ENCODE measurements at places on chromosomes 1 and 21.

GRCh38 chr1:19123837-19124236 lies 86.2 kb downstream of the UBR4 start:
- peak; percentile 17 for DNase-seq

DNA sequence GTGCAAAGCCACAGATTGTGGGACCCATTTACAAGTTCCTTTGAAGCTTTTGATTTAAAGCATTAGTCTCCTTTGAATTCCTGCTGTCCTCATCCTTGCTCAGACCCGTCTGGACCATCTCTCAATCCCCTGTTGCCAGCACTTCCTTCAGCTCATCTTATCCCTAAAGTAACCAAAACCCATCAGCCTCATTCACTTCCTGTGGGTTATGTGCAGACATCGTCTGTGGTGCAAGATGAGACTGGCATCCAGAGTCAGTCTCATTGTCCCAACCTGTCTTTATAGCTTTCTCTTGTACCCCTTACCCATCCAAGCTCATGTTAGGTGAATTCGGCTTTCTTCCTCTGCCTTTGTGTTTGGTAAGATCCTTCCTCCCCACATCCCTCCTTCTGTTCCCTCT lies 29.3 kb downstream of the ATP1A1 start:
- DNase-seq: no peak

DNA sequence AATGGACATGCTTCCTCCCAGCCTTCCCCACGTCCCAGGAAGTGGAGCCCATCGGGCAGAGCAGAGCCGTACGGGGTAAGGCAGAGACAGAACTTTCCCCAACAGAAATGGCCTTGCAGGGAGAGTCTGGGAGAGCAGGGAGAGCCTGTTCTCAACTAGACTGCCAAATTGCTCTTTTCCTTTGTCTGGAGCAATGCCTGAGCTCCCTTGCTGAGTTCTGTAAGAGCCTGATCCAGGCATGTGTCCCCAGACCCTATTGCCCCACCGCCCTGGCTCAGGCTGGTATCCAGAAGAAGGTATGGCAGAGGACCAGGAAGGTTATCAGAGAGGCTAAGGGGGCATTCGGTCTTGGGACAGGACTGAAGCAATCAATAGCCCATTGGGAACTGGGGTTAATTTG lies 79.9 kb downstream of the TMEM53 start:
- no peak for DNase-seq

DNA sequence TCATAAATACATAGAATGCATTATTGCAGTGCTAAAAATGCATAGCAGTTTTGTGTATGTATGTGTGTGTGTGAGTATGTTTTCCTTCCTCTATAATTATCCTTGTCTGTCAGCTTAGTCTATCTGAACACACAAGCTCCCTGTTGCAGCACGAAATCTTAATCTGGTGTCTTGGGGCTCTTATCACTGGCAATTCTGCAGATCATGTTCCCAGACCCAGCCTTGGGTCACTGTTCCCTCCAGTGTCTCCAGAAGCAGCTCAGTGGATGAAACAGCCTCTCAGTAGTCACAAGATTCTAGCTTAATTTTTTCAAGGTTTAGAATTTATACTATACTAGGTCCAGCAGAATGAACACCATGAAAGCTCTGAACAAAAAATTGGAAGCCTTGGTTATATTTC lies 777.9 kb downstream of the MRPL39 start:
- DNase-seq: no peak

- DNase-seq: no peak
Measured at GRCh38 chr1:72649211-72649888, 367.0 kb upstream of the NEGR1 start.

DNA sequence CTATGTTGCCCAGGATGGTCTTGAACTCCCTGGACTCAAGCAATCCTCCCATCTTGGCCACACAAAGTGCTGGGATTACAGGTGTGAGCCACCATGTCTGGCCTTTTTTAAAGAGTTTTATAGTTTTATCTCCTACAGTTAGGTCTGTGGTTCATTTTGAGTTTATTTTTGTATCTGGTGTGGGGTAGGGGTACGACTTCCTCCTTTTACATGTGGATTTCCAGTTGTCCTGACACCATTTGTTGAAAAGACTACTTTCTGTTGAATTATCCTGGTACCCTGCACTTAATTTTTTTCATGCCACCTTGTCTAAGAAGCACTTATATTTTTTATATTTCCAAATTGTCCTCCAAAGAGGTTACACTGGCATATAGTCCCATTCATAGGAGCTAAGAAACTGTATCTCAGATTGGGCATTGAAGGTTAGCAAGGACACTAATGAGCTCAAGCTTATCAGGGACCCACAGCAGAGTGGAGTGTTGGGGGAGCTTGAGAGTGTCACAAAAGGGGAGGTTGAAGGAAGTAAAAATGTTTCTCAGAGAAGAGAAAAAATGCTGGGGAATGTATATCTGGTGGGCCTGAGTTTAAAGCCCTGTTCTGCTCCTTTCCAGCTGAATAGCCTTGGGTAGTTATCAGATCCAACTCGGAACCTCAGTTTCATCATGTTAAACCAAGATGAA lies 23.4 kb upstream of the MEF2D start:
- no peak for DNase-seq

- no peak for DNase-seq
Measured at GRCh38 chr1:67937651-67938050, 104.4 kb upstream of the GNG12 start.

- peak; percentile 5 for DNase-seq
Measured at GRCh38 chr1:68051475-68051874, 1.0 kb upstream of the DIRAS3 start.

GRCh38 chr21:33296156-33296555 lies 28.6 kb upstream of the IFNAR1 start:
- no peak for DNase-seq

GRCh38 chr1:66147226-66147835 lies 354.6 kb downstream of the PDE4B start:
- no peak for DNase-seq

DNA sequence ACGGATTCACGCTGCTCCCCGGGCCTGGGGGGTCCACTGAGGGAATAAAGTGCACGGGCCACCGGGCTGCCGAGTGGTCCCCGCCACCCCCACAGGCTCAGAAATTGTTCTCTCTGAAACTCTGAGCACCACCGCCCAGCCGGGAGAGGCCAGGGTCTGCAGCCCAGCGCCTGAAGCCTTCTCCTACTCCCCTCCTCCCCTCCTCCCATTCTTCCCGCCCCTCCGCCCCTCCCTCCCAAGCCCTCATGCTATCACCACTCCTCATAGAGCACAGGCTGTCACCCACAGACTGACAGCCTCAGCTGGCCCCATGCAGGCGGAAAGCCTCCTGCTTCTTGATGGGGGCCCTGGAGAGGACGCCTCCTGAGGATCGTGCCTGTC lies 707 bp upstream of the GPR153 start:
- DNase-seq: no peak

DNA sequence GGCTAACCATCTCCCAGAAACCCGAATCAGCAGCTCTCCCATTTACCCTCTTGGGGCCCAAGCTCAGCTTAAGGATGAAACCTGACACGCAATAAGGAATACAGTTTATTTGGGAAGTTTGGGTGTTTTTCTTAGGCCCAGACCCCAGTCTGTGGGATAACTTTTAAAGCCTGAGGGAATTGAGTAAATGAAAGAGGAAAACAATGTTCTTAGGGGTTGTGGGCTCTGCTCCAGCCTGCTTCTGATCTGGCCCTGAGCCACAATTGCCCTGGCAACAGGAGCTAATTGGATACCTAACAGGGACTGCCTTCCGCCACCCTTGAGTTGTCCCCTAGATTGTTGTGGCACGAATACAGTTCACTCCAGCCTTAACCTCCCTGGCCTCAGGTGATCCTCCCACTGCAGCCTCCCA lies 20.1 kb downstream of the DYRK3 start:
- no peak for DNase-seq

GRCh38 chr1:38444770-38445442 lies 398.3 kb upstream of the POU3F1 start:
- DNase-seq: no peak

GRCh38 chr1:210374600-210374953 lies 45.9 kb downstream of the HHAT start:
- DNase-seq: no peak

DNA sequence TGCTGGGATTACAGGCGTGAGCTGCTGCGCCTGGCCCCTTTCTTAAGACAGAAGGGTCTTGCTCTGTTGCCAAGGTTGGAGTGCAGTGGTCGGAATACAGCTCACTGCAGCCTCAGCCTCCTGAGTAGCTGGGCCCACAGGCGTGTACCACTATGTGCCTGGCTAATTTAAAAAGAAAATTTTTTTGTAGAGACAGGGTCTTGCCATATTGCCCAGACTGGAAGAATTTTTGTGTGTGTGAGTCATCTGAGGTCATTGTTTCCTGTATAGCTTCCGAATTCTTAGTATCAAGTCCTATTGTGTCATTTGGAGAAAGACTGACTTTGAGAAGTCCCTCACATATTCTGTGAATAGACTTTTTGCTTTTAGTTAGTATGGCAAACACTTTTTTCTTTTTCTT lies 4.7 kb downstream of the SZRD1 start:
- peak; percentile 84 for DNase-seq

DNA sequence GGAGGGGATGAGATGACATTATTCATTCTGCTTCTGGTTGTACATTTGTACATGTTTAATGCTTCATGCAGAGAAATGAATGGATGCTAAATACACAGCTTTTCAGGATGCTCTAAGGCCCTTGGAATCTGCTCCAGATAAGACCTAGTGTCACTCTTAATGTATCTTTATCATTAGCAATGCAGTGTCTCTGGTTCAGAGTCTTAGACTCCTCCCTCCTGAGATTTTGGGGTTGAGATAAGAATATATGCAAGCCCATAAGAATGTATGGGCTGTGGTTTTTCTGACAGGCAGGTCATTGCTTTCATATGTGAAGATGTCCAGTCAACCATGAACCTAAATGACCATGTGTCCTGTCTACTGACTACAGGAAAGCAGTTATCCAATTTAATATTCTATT lies 415.5 kb downstream of the RPS6KC1 start:
- DNase-seq: no peak

DNA sequence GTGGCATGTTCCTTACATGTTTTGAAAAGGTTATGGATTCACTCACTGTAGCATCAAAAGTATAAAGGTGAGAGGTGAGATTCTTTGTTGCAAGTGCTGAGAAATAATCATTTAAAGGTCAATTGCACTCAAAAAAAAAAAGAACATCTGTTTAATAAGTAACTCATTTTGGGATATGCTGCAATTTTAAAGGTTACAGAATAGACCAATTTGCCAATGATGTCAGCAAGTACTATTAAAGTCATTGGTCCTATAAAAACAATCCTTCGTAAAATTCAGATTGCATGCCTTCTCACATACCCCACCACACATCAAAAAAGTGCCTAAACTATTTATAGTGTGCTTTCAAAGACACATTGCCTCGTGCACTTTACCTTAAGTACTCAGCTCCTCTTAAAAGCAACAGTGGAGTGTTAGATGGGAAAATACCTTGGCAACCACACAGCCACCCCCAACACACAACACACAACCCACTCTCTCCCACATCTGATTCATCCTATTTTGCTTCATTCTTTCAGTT lies 218.2 kb upstream of the ADGRL2 start:
- no peak for DNase-seq

DNA sequence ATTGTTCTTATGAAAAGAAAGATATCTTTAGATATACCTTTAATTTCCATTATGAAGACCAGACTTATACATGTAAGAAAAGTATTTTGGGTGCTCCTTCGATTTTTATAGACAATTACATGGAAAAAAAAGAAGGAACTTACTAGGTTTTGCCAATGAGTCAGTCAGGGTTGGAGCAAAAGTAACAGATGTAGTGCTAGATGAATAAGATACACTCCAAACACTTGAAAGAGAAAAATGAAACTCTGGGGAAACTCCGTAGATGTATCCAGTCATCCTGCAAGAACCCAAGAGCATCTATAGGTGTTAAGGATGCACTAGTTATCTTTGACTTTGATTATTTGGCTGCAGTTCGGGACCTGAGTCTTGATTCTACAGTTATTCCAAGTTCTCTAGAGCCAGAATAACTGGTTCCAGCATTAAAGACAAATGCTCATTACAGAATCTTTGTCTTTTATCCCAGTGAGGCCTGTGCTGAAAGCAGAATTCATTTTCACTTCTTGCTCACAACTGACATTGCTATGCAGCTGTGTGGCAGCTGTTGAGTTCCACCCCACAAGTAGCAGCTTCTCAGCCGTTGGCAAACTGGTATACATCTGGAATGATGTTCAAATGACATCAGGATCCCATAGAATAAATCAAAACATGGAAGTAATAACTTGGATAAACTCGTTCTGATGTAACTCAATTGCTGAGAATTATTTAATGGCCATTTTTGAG lies 326.1 kb downstream of the ASTN1 start:
- no peak for DNase-seq

GRCh38 chr1:203968761-203969160 lies 104.2 kb upstream of the SOX13 start:
- DNase-seq: no peak

GRCh38 chr1:32864375-32865019 lies 6.2 kb downstream of the FNDC5 start:
- DNase-seq: no peak

GRCh38 chr21:41979335-41979734 lies 25.5 kb upstream of the C2CD2 start:
- DNase-seq: no peak

DNA sequence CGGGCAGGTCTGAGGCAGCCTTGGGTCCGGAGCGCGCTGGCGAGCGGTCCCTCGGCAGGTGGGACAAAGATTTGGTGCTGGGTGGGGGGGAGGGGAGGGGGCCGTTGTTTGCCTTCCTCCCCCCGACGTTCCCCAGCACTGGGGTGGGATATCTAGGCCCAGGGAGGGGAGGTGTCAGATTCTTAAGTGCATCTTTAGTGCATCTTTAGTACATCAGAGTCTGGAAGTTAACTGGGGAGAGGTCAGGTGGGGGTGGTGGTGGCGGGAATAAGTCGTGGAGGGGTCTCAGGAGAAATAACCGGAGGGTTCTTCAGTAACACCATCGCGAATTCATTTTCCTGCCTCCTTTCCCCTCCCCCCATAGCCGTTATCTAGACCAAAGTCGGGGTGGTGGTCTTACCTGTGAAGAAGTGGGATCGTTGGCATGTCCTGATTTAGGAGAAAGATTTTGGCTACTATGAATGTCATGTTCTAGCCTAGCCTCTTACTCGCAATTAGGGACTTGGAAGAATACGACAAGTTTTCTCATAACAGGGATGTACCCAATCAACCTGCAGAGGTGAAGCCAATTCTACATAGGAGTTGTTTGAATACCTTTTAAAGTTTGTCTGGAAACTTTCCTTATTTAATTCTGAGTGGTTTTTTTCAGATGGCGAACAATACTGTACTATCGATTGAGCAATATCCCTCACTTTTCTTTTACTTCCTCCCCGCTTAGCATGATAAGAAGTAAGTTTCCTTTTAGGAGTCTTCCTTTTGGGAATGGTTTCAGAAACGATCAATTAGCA lies 886 bp downstream of the ZMYM4 start:
- peak; percentile 23 for DNase-seq

DNA sequence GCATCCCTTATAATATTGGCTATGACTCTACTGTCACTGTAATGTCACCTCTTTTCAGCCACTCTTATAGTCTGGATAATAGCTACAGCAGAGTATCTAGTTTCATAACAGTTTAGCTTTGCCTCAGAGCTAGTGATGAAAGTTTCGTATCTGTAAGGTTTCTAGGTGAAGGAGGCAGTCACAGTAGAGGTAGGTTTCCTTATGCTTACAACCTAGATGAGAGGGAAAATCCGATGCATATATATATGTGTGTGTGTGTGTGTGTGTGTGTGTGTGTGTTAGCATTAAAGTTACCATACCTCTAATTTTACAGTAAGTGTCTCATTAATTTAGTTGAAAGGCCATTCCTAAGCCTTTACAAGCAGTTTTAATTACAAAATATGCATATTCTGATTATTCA lies 2.2 kb upstream of the TOR1AIP2 start:
- DNase-seq: no peak
